Endothelial cell (in vitro differentiated cells): ENCODE measurements at places on chromosomes 1 and 21. TPM values are rescaled to one million over a fixed set of nuclear protein-coding genes. Genes with fewer than 3 reads are reported as not detected.

DNA sequence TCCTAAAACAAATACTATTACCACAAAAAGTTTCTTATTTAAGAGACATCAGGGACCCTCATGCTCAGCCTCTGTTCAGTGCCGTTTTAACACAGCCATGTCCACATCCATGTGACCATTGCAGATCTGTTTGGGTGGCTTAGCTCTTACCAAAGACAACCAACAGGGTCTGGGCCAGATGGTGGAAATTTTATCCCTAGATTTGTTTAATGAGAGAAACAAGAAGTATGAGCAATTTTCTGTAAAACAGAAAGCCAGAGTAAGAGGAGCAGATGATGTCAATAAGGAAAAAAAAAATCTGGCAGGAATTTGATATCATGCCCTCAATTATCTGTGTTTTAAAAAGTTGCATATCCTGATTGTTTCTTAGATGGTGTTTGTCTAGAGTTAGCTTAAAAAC, 299.9 kb downstream of the TM2D1 start:
- no peak for DNase-seq

GRCh38 chr1:147567594-147568381, 26.5 kb downstream of the BCL9 start:
- DNase-seq, result no peak

- peak; percentile 73 for DNase-seq
Observed at GRCh38 chr1:156625436-156626078, 6.3 kb downstream of the HAPLN2 start.

DNA sequence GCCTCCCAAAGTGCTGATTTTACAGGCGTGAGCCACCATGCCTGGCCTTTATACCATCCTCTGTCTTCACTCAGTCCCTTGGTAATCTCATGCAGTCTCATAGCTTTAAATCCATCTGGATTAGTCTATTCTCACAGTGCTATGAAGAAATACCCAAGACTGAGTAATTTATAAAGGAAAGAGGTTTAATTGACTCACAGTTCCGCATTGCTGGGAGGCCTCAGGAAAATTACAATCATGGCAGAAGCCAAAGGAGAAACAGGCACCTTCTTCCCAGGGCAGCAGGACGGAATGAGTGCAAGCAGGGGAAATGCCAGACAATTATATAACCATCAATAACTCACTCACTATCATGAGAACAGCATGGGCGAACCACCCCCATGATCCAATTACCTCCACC, 49.1 kb upstream of the CPLANE2 start:
- no peak for DNase-seq

The KCNJ10 gene
- not detected for total RNA-seq

The AZIN2 gene
- total RNA-seq, result 1.4 TPM

The MATN1 gene
- 1.7 TPM for total RNA-seq

The PYHIN1 gene
- not detected for total RNA-seq
